ENCODE measurements at places on chromosomes 12 and 14. TPM values are rescaled to one million over a fixed set of nuclear protein-coding genes. Genes with fewer than 3 reads are reported as not detected.

DNA sequence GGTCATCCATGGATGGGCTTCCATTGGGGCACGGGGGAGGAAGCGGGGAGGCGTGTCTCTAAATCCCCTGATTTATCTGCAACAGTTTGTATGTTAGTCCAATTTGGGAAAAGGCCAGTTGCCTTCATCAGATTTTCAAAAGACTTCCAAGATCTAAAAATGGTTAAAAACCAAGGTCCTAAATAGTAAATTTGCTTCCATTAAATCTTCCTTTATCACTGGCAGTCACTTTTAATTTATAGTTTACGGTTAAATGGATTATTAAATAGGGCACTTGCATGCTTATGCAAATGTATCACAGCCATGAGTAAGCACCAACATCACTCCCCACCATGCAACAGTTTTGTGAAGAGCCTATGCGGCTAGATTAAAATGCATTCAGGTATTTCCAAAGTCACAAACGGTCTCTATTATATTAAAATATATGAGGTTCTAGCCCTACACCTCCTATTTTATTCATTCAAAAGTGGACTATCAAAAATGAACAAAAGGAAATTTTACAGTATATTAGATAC is 108.2 kb upstream of the GPHB5 start:
- no peak for DNase-seq

GRCh38 chr14:85731186-85731585 is 201.2 kb downstream of the FLRT2 start:
- no peak for DNase-seq

DNA sequence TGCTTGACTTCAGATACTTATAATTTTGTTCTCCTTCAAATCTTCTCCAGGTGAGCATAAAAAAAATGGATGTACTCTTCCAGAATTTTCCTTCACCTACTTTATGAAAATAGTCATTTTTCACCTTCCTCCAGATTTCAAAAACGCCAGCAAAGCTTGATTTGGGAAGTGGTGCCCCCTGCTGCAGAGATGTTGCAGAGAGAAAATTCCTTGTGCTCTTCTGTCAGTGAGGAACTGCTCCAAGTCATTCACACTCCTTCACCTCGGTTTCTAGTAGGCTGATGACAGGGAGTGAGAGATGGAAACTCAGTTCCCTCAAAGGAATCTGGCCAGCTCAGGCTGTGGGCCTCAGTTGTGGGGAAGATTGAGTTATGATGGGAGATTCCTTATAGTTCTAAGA is 24.2 kb upstream of the RNASE3 start:
- DNase-seq: no peak

Gene TBX3
- total RNA-seq: 2.5 TPM

Gene GNPTAB
- 28.8 TPM for total RNA-seq

DNA sequence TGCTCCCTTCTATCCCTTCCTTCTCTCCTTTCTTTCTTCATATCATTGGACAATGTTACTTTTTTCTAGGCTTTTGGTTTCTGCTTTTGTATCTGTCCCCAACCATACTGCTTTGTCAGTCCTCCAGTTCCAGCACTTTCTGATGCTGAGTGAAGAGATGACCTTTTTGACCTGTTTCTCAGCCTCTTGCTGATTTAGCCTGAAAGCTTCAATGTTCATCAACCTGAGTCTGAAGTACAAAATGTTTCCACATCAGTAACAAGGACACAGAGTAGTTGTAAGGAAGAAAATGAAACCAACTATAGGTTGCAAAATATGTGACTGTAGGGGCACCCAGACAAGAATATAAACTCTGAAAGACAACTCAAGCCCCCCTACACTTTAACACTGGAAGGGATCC is 25.2 kb upstream of the AKAP6 start:
- DNase-seq: no peak

DNA sequence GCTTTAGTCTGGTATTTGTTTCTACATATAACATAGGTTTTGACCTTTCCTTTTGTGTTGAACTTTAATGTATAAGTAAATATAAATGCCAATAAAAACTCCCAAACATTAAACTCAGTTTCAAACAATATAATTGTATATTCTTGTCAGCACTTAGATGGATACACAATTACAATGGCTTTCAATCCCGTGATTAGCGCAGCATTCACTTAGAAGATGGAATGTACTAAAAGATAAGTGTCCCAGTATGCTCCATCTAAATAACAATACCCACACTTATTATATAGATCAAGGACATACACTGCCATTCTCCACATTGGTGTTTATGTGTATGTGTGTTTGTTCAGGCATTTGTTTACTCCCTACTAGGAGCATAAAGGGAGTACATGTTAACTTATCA is 193.1 kb downstream of the SOX5 start:
- DNase-seq: no peak

- DNase-seq: no peak
Measured at GRCh38 chr14:22438742-22439141, 150.3 kb downstream of the DAD1 start.

Gene DPPA3
- total RNA-seq: not detected

Gene FOXG1
- total RNA-seq: not detected

GRCh38 chr12:102374190-102374589 is 106.2 kb downstream of the IGF1 start:
- DNase-seq: no peak

GRCh38 chr14:34059037-34059924 is 108.4 kb upstream of the EGLN3 start:
- DNase-seq: no peak

Gene CLEC6A
- not detected for total RNA-seq

All from chondrocyte (in vitro differentiated cells).